ENCODE measurements at places on chromosomes 13 and 19. TPM values are rescaled to one million over a fixed set of nuclear protein-coding genes. Genes with fewer than 3 reads are reported as not detected.

ATP4B gene
- not detected for total RNA-seq

DNA sequence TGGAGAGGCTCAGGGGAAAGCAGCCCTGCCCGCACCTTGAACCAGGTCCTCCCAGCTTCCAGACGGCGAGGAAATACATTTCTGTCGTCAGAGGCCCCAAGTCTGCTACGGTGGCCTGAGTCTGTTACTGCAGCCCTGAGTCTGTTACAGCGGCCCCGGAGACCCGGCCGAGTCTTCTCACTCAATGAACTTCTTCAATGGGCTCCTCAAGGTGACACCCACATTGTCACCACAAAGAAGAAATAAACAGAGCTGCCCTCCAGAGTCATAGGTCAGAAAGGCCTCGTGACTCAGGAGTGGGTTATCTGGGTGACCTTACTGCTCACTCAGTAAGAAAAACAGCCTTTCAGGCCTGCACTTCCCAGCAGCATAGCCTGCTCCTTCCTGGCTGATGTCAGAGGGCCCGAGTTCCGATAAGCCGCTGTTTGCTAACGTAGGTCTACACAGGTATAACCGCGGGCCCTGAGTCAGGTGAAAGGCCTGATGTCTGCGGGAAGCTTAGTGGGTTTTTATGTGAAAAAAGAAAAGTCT is 66.9 kb upstream of the TM9SF2 start:
- DNase-seq, result no peak

GRCh38 chr19:1980091-1980808 is 35.3 kb downstream of the BTBD2 start:
- no peak for DNase-seq

- no peak for DNase-seq
Measured at GRCh38 chr19:57665261-57665806, 3.4 kb upstream of the ZSCAN4 start.

SHISA7 gene
- total RNA-seq, result 0.85 TPM

DNA sequence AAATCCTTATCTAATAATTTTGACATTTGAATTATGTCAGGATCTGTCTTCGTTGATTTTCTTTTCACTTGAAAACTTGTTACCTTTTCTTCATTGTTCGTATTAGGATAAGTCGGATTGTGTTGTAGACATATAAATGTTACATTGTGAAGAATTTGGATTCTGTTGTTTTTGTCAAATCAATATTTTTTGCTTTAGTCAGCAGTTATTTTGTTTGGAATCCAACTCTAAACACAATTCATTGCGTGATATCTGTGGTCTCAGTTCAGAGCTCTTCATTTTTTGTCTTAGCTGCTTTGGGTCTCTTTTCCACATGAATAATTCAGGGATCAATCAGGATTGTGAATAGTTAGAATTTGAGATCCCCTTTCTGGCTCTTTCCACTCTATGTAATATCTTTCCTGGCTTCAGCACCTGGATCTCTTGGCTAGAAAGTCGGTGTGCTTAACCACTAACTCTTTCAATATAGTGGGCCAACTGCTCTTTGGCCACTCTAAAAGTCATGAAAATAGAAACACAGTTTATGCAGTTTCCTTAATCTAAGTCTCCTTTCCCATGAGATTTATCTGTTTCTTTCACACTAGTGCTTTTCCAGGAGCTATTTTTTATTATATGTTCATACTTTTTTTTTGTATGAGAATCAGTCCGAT is 2494.2 kb upstream of the PCDH20 start:
- DNase-seq, result no peak

PRR12 gene
- 23.6 TPM for total RNA-seq

KIR2DL3 gene
- not detected for total RNA-seq

METTL21C gene
- total RNA-seq, result not detected

DNA sequence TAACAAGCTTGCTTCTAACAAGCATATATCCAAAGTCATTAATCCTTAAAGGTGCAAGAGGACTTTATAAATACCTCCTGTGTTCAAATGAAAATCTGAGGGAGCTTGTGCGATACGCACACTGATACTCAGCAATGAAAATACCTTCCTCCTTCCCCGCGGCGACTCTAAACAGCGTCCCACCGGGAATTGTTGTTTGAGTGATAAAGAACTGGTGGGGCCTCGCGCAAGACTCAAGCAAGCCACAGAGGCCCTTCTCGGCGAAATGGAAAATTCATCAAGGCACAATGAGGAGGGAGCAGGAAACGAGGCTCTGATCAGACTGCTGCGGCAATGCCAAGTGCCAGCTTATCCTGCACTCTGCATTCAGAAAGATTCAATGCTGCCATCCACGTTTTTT is 126.7 kb downstream of the ABCC4 start:
- no peak for DNase-seq

DNA sequence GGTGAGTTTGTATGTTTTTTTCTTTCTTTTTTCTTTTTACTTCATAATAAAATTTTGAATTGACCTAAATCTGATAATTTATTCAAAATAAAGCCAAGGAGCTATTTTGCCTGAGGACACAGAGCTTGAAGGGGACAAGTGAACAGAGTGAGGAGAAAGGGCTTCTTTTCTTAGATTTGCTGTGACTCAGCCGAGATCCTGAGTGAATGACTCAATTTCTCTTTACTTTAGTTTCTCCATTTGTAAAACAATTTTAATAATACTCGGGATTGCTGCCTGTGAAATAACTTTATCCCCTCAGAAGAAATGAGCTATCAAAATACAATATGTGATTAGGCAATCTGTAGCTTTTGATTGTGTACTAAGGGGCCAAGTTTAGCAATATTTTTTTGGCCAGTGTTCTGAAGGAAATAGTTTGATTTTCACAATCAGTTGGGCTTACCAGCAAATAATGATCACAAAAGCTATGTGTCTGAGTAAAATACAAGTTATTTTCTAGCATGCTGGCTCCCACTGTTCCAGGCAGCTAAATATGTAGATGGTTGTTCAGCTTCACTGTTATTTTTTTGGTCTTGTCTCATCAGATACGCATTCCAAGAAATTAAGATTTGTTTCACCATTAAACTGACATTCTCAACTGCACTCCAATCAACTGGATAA is 437.5 kb downstream of the FGF9 start:
- no peak for DNase-seq

PSG11 gene
- total RNA-seq, result not detected

Measured in ascending aorta (tissue), 2 donors.